ENCODE measurements at places on chromosomes 3 and 15.

- no peak for DNase-seq
Observed at GRCh38 chr15:69880571-69881301, 217.0 kb downstream of the TLE3 start.

DNA sequence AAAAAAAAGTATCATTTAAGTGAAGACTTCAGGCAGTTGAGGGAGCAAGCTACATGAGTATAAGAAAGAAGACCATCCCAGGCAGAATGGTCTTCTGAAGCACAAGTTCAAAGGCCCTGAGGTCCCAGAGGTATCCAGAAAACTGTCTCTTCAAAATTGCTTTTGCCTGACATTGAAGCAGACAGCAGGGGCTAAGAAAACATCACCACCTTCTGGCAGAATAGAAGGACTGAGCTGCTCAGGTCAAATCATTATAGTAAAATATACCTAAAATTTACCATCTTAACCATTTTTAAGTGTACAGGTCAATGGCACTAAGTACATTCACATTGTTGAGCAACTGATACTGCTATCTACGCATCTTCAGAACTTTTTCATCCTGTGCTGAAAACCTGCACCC lies 16.4 kb downstream of the GPR160 start:
- no peak for DNase-seq

DNA sequence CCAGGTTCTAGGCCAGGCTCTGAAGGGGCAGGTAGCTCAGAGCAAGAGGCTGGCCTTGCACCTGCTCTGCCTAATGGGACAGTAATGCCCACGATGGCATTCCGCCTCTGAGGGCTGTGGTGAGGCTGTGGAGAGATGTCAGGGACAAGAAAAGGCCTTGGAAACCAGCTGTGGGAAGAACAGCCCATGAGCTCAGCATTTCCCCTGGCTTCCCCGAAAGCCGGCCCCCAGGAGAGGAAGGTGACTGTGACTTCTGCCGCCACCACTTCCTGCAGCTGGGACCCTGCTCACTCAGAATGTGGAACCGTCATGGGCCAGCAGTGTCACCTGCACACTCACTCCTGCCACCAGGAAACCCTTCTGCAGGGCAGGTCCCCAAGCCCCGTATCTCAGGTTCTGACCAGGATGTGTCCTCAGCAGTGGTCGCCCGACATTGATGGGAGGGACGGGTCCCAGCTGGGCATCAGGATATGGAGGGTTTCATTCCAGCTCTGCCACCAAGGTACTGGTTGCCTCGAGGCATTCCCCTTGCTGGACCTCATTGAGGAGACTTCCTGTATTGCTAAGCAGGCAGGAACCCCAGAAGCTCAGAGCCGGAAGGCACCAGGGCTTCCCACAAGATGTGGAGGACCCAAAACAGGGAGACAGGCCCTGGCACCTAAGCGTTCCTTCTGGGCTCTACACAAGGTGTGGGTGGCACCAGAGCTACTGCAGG lies 30.7 kb downstream of the SEMA7A start:
- DNase-seq, result no peak

DNA sequence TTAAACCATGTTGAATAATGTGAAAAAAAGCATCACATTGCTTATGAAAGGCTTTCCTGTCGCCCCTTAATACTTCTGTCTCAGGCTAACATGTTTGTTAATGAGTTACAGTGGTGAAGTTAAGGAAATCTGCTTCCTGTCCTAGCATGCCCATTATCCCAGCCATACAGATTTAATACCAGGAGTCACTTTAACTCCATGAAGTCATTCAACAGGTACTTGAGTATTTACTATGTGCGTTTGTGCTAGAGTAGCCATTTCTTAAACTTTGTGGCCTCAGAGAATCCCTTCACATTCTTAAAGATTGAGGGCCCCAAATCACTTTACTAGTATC lies 10.1 kb upstream of the SETD5 start:
- no peak for DNase-seq

GRCh38 chr3:134334901-134335280 lies 39.4 kb downstream of the AMOTL2 start:
- DNase-seq, result no peak

DNA sequence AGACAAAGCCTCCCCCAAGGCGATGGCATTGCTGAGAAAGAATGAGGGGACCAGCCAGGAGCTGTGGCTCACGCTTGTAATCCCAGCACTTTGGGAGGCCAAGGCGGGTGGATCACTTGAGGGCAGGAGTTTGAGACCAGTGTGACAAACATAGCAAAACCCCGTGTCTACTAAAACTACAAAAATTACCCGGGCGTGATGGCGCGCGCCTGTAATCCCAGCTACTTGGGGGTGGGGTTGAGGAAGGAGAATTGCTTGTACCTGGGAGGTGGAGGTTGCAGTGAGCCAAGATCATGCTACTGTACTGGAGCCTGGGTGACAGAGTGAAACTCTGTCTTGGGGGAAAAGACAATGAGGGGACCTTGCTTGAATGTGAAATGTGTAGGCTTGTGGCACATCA lies 402.4 kb upstream of the C2CD4B start:
- DNase-seq, result no peak

DNA sequence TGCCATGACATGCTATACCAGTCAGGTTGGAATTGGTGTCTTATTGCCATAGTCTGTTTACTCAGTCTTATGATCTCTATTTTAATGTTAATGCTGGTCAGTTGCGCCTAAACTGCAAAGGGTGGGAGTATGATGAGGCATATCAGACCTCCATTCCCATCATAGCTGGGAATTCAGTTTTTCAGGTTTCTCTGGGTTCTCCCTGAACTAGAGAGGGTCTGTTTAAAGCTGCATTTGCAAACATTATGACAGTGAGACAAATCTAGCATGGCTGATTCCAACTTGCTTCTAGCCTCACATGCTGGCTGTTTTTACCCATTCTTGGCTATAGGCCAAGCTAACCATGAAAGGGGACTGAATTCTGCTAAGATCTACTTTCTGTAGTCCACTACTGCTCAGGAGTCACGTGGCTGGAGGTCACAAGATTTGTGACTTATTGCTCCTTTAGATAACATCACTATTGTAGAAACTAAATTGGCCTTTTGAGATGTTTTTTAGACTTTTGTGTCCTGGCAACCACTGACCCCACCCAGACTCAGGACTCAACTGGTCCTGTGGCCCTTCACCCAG lies 96.5 kb downstream of the TGFBR2 start:
- no peak for DNase-seq

DNA sequence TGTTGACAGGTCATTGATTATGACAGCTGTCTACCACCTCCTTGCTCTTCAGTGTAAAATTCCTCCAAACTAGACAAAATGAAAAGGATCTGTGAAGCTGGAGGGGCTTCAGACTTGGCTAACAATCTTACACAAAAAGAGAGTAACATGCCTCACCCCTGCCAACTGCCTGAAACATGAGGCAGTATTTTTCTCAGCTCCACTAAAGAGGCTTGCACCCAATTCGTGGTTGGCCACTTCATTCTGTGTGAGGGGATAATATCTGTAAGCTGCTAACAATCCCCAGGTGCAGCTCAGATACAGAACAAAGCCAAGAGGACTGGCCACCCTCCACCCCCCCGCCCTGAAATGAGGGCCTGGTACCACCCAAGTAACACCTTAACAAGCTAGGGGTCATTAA lies 2.8 kb downstream of the MB21D2 start:
- DNase-seq, result no peak

DNA sequence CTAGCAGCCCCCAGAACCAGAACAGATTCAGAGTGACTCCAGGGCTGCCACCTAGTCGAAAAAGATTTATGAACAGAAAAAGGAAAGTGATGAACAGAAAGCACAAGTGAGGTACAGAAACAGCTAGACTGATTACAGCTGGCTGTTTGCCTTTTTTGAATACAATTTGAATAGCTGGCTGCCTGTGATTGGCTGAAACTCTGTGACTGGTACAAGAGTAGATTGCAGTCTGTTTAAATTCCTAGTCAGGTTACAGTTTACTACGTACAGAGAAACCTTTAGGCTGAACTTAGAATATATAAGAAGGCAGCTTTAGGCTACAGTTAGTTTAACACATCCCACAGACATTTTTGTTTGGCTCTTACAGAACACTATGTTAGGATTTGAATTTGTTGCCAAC lies 10.0 kb downstream of the CCDC13 start:
- DNase-seq, result peak; percentile 9

DNA sequence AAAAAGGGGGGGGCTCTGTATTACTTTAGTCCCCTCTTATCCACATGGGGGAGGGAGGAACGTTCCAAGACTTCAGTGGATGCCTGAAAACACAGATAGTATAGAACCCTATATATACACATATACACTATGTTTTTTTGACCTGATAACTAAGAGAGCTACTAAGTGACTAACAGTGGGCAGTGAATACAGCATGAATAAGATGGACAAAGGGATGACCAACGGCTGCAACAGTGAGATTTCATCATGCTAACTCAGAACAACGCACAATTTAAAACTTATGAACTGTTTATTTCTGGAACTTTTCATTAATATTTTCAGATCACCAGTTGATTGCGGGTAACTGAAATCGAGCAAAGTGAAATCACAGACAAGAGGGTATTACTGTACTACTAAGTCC lies 7.3 kb downstream of the DCUN1D1 start:
- DNase-seq, result no peak

GRCh38 chr15:83081256-83082014 lies 14.4 kb upstream of the BTBD1 start:
- no peak for DNase-seq

DNA sequence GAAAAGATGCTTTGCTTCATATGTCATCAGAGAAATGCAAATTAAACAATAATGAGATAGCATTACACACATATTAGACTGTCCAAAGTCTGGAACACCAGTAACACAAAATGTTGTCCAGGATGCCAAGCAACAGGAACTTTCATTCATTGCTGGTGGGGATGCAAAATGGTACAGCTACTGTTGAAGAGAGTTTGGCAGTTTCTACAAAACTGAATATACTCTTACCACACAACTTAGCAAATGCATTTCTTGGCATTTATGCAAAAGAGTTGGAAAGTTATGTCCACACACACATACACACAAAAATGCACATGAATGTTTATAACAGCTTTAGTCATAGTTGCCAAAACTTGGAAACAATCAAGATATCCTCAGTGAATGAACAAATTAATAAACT lies 195.2 kb upstream of the MME start:
- peak; percentile 51 for DNase-seq

DNA sequence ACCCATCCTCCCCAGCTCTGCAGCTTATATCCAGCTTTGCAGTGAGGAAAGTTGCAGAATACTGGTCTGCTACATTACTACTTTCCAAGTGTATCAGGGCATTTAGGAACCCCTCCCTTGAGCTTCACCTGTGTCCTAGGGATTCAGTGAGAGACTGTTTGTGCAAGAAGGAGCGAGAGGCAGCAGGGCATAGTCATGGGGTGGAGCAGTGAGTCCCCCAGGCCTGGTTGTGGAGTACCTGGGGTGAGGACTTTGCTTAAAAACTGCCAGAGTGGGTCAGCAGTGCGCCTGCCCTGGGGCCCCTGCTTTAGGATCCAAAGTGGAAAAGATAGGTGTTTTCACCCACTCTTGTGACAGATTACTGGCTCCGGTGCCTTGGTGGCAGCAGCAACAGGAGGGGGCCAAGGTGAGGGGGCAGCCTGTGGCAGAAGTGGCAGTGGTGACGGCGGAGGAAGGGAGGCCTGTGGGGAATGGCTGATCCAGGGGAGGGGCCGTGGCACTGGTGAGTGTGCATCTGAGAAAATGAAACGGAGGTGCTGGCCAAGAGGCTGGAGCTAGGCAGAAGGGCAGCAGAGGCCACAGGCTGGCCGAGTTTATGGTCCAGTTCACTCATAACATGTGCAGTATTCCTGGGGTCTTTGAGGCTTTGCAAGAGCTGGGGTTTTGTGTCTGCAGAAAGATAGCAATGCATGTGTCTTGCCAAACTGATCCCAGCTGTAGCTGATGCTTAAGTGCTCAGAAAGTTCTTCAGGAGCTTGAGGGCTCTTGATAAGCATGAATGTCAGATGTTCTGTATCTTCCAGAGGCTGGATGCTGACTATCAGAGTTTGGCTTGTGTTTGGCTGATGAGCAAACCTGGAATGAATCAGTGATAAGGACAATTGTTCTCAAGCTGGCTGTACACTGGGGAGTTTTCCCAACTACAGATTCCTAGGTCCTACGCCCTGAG lies 43.4 kb downstream of the GOLGA6A start:
- peak; percentile 24 for DNase-seq

GRCh38 chr3:44206261-44206660 lies 35.4 kb upstream of the TOPAZ1 start:
- DNase-seq, result no peak

- DNase-seq, result no peak
Observed at GRCh38 chr3:127787571-127788365, 34.5 kb downstream of the MGLL start.

DNA sequence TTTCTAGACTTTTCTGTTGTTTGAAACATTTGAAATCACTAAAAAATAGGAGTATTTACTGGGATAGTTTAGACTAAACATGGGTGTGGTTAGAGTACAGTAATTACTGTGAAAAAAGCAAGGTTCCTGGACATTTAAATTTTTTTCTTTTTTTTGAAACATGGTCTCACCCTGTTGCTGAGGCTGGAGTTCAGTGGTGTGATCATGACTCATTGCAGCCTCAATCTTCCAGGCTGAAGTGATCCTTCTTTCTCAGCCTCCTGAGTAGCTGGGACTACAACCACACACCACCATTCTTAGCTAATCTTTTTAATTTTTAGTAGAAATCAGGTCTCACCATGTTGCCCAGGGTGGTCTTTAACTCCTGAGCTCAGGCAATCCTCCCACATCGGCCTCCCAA lies 20.4 kb upstream of the CELF6 start:
- peak; percentile 16 for DNase-seq

- no peak for DNase-seq
Observed at GRCh38 chr15:87577336-87577735, 679.2 kb downstream of the NTRK3 start.

DNA sequence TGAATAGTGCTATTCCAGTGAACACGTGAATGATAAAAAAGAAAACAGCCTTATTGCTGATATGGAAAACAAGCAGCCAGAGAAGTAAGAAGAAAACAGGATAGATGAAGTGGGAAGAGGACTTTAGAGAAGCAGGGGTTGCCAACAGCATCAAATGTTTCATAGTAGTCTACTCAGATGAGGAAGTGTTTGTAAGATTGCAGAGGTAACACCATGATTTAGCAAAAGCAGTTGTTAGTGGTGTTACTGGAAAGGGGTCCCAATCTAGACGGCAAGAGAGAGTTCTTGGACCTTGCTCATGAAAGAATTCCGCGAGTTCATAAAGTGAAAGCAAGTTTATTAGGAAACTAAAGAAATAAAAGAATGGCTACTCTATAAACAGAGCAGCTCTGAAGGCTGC lies 108.8 kb upstream of the MCTP2 start:
- no peak for DNase-seq

DNA sequence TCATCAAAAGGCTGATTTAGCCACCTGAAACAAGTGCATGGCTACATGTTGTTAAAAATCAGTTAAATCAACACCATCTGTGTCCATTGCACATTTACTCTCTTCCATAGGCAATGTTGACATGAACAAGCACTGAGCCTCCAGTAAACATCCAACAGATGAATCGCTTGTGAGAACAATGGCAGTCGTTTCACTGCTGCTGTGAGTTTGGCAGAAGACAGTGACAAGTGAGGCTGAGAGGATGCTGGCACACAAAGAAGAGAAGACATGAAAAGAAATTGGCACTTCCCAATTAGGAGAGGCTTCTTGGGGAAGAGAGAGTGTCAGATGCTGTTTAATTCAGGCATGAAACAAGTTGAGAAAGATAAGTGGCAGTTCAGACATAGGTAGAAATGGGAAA lies 227.4 kb upstream of the STT3B start:
- no peak for DNase-seq

- DNase-seq, result no peak
Observed at GRCh38 chr3:188470508-188471130, 316.7 kb downstream of the LPP start.

- peak; percentile 45 for DNase-seq
Observed at GRCh38 chr3:129824926-129825541, 68.5 kb downstream of the TMCC1 start.

GRCh38 chr3:123508178-123508577 lies 59.3 kb upstream of the ADCY5 start:
- DNase-seq, result no peak

Measured in fibroblast of skin of back (primary cell).